ENCODE measurements at places on chromosomes 11 and 22.

GRCh38 chr11:7021318-7021717, 1.0 kb downstream of the NLRP14 start:
- DNase-seq, result no peak

DNA sequence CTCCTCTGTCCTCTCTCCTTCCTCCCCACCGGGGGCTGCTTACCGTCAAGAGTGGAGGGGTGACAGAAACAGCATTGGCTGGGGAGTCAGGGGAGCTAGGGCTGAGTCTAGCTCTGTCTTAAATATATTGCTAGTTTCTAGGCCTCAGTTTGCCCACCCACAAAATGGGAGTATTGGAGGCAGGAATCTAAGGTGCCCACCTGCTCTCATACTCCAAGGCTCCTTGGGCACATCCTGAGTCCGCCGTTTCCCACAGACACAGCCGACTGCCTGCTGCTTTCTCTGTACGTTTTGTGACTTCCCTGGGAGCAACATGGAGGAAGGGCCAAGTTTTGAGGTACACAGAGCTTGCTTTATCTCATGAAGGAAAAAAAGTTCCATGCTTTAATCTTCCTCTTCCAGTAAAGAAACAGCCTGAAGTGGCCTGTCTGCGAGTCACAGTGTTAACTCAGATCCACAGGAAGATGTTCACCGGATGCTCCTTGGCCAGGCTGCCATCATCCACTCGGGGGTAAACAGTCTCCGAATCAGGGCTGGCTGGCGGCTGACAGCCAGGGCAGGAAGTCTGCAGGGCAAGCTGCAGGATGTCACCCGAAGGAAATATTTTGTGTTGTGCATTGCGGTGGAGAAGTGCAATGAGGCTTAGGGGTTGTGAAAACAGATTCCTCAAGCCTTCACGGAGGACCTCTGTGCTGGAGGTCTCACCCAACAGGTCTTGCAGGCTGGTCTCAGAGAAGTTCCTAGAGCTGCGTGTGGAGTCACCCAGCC, 11.0 kb upstream of the CERK start:
- DNase-seq, result peak; percentile 47

GRCh38 chr11:63937713-63938478, 906 bp upstream of the NAA40 start:
- no peak for DNase-seq

- no peak for DNase-seq
Observed at GRCh38 chr11:45156741-45157140, 10.3 kb downstream of the PRDM11 start.

DNA sequence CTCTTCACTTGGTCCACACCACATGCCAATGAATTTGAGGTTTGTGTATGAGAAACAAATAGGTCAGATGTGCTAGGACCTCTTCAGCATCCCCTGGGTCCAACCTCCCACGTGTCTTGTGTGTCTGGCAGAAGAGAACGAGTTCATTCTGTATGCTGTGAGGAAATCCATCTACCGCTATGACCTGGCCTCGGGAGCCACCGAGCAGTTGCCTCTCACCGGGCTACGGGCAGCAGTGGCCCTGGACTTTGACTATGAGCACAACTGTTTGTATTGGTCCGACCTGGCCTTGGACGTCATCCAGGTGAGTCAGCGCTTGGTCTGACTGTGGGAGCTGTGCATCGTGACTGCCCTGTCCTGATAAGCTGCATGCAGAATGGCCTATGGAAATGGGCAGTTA, 101.0 kb upstream of the SORL1-AS1 start:
- peak; percentile 5 for DNase-seq

DNA sequence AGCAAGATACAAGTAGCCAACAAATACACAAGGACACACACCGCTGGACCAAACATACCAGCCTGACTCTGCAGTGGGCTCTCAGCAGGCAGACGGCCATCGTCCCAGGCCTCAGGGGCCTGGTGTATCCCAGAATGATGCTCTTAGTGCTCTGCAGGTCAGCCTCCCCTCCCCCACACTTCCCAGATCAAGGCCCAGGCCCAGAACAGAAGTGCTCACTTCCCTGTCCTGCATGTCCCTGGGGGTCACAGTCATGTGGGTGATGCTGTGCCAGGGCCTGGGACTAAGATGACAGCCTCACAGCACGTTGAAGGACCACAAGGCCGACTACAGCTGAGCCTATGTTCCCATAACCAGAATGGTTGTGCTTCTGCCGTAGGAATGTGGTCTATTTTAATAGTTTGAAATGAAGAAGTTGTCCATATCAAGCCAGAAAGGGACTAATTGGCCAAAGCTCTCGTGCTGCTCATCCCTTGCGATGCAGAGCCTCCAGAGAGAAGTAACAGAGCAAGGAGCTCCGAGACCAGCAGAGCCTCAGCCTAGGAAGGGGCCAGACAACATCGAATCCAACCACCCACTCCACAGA, 48.6 kb downstream of the GAB4 start:
- DNase-seq, result no peak

DNA sequence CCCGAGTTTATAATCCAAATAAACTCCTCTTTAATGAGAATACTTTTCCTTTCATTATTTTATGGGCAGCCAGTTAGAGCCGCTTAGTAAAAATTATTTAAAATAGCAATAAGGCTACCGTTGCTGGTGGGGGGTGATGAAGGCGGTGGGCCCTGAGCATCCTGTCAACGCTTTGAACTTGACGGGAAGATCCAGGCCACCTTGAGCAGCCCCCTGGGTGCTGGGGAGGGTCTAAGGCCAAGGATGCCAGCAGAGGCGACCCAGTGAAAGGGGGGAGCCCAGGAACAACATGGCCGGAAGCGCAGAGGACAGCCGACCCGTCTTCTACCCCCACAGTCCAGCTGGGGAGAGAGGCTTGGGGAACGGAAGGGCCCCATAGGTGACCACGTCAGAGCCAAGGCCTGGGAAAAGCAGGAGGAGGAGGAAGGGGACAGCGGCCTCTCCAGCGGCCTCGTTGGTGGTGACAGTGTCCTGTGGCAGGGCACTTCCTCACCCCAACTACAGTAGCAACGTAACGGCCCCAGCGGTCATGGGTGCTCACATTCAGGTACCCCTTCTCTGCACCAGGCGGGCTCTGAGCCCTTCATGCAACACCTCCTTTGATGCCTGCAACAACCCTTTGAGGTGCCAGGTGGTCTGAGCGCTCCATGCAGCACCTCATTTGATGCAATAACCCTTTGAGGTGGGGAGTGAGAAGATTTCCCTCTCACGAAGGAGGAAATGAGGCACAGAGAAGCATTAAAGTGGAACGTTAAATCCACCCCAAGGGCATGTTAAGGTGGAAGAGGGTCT, 695.3 kb downstream of the TBC1D22A start:
- no peak for DNase-seq

Data from cardiac fibroblast (primary cell).